ENCODE measurements at places on chromosomes 3 and 15.

DNA sequence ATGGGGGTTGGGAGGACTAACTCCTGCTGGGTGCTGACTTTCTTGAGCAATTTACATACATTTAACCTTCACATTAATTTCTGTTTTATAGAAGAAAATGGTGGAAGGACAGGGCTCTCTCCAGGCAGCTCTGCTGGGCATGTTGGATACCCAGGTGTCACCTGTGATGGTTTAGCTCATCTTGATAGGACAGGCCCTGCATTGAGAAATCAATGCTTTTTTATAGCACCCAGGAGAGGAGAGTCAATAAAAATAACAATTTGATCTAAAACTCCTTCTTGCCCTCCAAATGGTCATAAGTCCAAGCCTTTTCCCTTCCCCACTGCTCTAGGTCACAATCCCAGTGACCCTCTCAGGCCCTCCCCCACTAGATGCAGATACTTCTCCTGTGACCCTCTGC is 48.3 kb upstream of the RBP1 start:
- DNase-seq, result no peak

DNA sequence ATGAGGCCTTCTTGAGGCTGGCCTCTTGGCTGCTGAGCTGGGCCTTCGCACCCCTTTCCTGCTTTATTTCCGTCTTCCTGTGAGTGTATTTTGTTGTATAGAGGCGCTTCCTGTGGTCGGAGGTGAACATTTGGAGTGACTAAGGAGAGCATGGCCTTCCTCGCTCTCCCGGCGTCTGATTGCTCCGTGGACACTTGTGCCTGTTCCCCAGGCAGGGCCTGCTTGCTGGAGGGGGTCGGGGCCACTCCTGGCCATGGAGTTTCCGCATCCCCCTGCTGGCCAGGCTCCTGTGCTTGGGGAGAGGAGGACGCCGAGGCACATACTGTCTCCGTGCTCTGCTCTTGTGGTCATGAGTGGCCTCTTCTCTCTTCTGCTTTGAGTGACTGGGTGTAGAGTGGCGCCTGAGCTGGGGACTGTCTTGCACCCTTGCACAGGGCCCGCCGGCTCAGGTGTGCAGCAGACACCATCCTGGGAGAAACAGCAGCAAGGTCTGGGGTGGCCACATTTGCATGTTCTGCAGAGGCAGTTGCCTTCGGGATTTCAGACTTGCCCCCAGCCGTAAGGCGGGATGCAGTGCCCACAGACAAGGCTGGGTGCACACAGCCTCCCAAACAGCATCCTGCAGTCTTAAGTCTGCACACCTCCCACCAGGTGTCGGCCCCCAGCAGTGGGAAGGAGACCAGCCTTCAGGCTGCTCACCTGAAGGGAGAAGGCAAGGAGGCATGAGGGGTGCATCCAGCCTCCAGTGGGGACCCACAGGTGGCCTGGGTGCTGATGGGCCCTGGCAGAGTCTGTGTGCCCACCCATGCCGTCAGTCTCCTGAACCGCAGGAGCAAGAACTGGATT is 16.4 kb downstream of the KLF13 start:
- DNase-seq, result no peak

GRCh38 chr3:108029466-108029865 is 61.4 kb downstream of the CD47 start:
- DNase-seq, result no peak

DNA sequence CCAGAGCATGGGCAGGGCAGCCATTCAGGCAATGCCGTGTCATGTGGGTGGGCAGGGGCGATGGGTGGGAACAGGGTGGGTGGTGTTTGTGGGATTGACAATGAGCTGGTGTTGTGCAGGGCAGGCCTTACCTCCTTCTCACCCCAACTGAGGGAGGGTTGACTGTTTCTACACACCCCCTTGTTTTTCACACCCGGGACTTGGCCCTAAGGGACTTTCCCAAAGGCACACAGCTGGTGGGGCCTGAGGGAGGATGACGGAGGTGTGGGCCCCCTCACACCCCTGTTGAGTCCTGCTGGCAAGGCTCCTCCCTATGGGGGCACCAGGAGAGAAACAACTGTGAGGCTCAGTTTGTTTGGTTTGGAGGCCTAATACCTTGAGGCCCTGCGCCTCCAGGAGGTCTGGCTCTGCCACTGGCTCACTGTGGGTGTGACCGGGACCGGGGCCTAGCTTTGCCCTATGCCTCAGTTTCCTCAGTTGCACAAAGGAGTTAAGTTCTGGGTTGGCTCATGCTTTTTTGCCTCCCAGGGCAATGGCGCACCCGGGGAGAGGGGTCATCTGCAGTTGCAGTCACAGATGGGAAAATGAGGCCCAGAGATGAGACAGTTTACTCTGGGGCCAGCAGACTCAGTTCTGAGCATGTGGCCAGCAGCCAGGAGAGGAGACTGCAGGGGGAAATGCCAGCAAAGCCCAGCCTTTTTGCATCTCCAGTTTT is 5.1 kb upstream of the DNAH1 start:
- DNase-seq, result no peak

DNA sequence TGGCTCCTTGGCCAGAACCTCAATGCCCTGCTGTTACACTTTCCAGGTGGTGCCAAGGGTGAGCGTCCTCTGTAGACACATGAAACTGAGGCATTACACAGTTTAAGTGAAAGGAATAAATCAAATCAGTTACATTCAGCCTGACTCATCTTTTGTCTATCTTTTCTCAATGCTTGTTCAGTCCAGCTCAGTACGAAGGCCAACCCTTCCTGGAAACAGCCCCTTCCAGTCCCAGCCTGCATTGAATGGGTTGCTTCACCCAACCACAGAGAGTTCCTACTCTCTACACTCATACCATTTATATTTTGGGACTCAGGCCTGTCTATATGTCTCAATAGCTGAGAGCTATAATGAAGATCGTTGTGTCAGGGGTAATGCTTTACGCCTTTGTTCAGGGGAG is 363.6 kb downstream of the RORA start:
- peak; percentile 8 for DNase-seq

DNA sequence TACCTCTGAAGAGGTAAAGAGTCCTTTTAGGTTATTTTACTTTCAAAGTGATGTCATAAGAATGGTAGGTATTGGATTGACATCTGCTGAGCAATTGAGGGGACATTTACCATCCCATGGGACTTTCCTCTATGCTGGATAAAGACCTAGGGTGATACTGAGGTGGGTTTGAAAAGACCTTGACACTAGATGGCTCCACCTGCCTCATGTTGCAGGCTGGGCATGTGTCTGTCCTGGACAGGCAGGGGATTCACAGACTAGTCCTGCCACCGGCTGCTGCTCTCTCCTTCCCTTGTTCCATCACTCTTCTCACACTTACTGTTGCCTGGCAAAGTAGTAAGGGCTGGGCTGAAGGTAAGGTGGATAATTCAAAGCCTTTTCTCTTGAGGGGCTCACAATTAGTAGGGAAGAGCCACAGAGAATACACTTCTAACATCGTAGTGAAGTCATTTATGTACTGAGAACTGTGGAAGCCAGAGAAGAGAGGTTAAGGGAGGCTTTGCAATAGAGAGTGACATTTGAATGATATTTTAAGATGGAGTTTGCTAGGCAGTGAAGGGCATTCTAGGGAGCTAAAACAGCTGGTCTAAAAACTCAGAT is 27.7 kb downstream of the TRAK1 start:
- no peak for DNase-seq

GRCh38 chr15:65344914-65345275 is 32.9 kb downstream of the IGDCC3 start:
- no peak for DNase-seq

DNA sequence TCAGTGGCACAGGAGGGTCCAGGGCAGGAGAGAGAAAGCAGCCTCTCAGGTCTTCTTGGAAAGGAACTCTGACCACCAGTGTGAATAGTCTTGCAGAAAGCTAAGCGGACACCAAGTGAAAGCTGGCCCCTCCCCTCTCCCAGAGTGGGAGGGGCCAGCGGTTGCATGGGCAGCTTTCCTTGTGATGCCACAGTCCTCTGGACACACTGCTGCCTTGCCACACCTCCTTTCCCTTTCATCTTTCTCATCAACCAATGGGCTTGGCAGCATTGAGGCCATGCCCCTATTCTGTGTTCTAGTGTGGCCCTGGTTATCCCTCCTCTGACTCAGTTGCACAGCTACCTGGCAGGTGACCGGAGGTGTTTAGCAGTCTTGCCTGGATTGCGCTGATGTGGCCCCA is 49.7 kb upstream of the GOLGA6B start:
- no peak for DNase-seq

DNA sequence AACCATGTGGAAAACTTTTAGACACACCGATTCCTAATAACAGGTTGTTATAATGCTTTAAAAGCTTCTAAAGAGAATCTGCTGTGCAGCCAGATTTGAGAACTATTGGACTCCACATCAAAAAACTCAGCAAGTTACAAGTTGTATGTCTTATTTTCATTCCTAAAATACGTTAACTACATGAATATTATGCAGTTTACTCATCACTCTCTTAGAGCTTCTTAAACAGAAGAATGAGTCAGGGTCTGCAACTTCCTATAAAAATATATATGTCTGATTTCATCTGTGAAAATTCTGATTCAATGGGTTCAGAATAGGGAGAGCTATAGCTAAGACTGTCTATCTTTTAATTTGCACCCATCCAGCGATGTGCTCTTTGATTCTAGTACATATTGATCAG is 244.2 kb upstream of the EPHA3 start:
- DNase-seq, result no peak

DNA sequence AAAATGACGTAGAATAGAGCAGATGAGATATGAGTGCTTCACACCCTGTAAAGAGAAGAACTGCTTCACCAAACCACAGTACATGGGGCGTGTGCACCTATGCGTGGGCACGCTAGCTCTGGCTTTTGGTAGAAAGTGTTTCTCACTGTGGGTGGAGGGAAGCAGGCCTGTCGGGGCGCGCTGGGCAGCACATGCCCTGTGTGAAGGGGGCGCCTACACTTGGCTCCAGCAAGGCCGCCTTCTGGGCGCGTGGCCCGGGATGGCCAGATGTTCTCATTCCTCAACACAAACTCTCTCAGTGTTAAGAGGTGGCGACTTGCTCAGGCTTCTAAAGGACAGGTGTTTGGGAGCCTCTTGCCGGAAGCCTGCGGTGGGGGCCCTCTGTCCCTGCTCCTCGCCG is 90.0 kb downstream of the FBLN2 start:
- no peak for DNase-seq

DNA sequence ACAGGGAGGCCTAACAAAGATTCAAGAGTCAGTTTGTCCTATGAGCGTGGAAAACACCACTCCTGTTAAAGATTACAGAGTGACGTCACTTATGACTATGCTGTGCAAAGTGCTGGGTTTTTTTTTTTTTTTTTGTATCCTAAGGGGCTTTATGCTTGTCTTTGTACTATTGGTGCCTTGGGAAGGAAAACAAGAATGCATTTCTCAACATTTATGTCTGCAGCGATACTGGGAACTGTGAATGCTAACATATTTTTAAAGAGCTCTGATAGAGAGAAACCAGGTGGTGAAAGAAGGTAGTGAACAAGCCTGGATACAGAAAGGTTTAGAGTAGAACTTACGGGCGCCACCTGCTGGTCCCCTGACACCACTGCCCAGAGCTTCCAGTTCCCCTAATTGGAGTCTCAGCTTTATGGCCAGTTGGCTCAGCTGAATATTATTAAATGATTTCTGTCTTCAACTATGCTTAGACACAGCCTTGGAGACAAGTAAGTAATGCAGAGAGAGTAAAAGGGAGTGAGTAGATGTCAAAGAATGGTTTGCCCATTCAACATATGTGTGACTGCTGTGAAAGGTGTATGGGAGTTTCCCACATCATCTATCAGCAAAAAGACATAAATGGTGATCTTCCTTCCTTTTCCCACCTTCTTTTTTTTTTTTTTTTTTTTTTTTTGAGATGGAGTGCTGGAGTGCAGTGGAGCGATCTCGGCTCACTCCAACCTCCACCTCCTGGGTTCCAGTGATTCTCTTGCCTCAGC is 807.9 kb upstream of the CFAP20DC start:
- peak; percentile 81 for DNase-seq

GRCh38 chr3:4474683-4475490 is 7.8 kb upstream of the SUMF1 start:
- peak; percentile 90 for DNase-seq

GRCh38 chr3:113271189-113271588 is 59.8 kb downstream of the BOC start:
- DNase-seq, result no peak

DNA sequence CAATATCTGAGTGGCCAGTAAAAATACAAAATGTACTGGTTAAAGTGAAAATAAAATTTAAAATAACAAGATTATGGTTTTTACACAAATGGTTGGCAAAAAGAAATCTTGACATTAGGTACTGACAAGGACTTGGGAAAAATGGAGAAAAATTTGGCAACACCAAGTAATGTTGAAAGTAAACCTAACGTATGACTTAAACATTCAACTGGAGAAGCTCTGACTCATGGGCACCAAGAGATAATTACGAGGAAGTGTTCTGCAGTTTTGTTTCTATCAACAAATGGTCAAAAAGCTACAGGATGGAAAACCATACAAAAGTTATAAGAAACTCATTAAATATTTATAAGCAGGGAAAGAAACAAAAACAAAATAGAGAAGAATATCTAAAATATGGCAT is 177.7 kb downstream of the ZNF385D start:
- no peak for DNase-seq

GRCh38 chr3:194871143-194871863 is 185.6 kb downstream of the FAM43A start:
- DNase-seq, result no peak

- no peak for DNase-seq
Measured at GRCh38 chr3:144167634-144168033, 196.0 kb downstream of the DIPK2A start.

- DNase-seq, result no peak
Measured at GRCh38 chr3:73299184-73299691, 237.8 kb downstream of the EBLN2 start.

GRCh38 chr3:140131895-140132294 is 196.9 kb downstream of the CLSTN2 start:
- DNase-seq, result no peak

GRCh38 chr3:171838218-171838720 is 4.9 kb upstream of the TMEM212 start:
- peak; percentile 75 for DNase-seq

- no peak for DNase-seq
Measured at GRCh38 chr15:60949039-60949977, 279.8 kb downstream of the RORA start.

DNA sequence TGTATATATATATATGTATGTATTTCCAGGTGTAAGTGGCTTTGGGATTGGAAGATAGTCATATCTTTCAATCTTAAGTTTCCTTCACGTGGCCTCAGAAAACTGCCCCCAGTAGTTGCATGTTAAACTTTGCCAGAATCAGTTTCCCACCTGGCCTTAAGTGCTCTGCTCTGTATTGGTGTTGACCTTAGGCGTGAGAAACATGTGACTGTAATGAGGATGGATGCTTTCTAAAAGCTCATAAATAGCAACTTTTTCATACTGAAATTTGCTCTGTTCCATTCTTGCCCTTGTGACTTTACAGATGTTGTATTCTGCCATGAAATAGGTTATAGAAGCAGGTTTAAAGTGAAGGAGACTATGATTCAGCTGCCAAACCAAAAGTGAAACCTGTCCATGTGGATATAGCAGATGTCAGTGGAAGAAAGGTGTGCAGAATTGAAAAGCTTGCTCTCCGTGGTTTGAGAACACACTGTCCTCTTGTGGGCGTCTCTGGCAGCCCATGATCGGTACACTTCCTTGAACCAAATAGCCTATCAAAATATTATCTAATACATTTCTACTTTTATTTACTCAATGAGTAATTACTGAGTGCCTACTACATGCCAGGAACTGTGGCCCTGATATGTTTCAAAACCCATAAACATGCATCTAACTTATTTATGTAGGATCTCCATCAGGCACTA is 15.8 kb downstream of the SCG5 start:
- no peak for DNase-seq

GRCh38 chr3:150745832-150746231 is 17.1 kb downstream of the SIAH2 start:
- no peak for DNase-seq

GRCh38 chr15:68639926-68640600 is 61.3 kb downstream of the CORO2B start:
- peak; percentile 25 for DNase-seq

- peak; percentile 57 for DNase-seq
Measured at GRCh38 chr3:129001101-129001805, at the start of gene EFCC1. TSS of gene EFCC1 (plus strand) at chr3:129001304. CDS start at chr3:129001629, 325 bp downstream.

All from suppressor macrophage treated with lipopolysaccharide for 1 hour (primary cell).